Thyroid gland (tissue), 4 donors: ENCODE measurements at places on chromosomes 11 and 22. TPM values are rescaled to one million over a fixed set of nuclear protein-coding genes. Genes with fewer than 3 reads are reported as not detected.

The HEPN1 gene
- not detected for total RNA-seq

The MDK gene
- total RNA-seq: 18.9 TPM

The MS4A3 gene
- not detected for total RNA-seq

The SEC14L6 gene
- not detected for total RNA-seq

The CEND1 gene
- total RNA-seq: 0.45 TPM

The ANKK1 gene
- 0.88 TPM for total RNA-seq

The ART5 gene
- total RNA-seq: 1.7 TPM

The OPCML gene
- not detected for total RNA-seq

The TEX54 gene
- total RNA-seq: not detected

The PNPLA5 gene
- total RNA-seq: not detected

The RASSF10 gene
- total RNA-seq: 0.24 TPM

The SOX10 gene
- not detected for total RNA-seq

The CUL5 gene
- total RNA-seq: 57.0 TPM

The KIRREL3 gene
- 0.78 TPM for total RNA-seq

The ARHGAP8 gene
- total RNA-seq: 44.3 TPM

The HINFP gene
- 30.2 TPM for total RNA-seq

The MS4A14 gene
- total RNA-seq: 1.3 TPM

The TRIM29 gene
- not detected for total RNA-seq

The TMEM109 gene
- total RNA-seq: 61.9 TPM

The OR5A1 gene
- total RNA-seq: not detected

The ABCC8 gene
- total RNA-seq: 16.2 TPM

The FOLR3 gene
- total RNA-seq: not detected

The APOA5 gene
- total RNA-seq: not detected

The OR8D4 gene
- not detected for total RNA-seq

The SNX32 gene
- 0.45 TPM for total RNA-seq

The RIMBP3C gene
- 0.45 TPM for total RNA-seq

The DGKZ gene
- 53.5 TPM for total RNA-seq
